Cerebellar nuclear complex (tissue), 1 donor: ENCODE measurements at places on chromosomes 4 and X.

GRCh38 chr4:88791274-88791673 is 93.6 kb upstream of the NAP1L5 start:
- no peak for DNase-seq

DNA sequence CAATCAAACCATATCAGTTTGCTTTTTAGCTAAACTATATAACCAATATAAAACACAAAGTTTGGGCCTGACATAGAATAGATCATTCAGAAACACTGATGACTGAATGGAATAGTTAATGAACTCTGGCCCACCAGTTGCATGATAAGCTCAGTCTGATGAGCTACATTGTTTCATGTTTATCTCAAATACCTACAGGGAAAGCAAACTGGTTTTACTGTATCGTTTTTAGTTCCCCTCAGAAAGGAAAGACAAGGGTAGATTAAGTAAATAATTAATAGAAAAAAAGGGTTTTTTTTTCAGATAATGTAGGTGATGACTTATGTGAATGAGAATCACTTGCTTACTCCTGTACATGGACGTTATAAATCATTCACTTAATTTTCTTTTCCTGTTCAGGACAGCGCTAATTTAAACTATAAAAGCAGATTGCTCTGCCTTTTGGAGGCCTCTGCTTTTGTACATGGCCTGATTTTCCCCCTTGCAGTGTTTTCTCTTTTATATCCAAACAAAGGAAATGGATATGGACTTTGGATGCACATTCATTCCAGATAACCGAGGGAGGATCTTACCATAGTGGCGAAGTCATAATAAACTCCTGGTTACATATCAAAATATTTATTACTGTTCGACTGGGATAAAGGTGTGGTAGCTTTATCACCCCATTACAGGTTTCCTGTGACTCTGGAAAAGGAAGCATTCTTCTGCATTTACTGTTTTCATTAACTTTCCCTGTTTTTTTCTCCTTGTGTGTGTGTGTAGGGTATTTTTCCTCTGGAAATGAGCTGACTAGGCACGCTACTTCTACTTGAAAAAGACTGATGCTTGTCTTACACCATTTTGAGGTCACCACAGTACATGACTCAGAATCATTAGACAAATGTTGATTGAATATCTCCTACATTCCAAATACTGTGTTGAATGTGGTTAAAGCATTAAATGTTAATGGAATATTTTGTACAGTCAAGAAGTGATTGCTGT is 373.1 kb upstream of the HS3ST1 start:
- DNase-seq = no peak

- DNase-seq = no peak
Observed at GRCh38 chr4:171676555-171677215, 136.5 kb upstream of the GALNTL6 start.

GRCh38 chrX:32501606-32502005 is 709.7 kb downstream of the DMD start:
- no peak for DNase-seq

GRCh38 chr4:106766519-106766918 is 269.6 kb downstream of the DKK2 start:
- DNase-seq = no peak

- no peak for DNase-seq
Observed at GRCh38 chr4:181755846-181756245, 487.4 kb upstream of the TENM3 start.

- no peak for DNase-seq
Observed at GRCh38 chrX:17740137-17741122, 3.1 kb downstream of the SCML1 start.

GRCh38 chrX:121221322-121221977 is 174.0 kb downstream of the GLUD2 start:
- DNase-seq = no peak

- no peak for DNase-seq
Observed at GRCh38 chr4:153916273-153916755, 127.4 kb upstream of the SFRP2 start.

GRCh38 chr4:25658357-25658771 is 2.7 kb downstream of the SLC34A2 start:
- no peak for DNase-seq

- no peak for DNase-seq
Observed at GRCh38 chrX:153626025-153626633, 20.9 kb upstream of the DUSP9 start.

GRCh38 chr4:53309321-53310040 is 56.4 kb downstream of the SCFD2 start:
- no peak for DNase-seq

GRCh38 chrX:134024686-134025377 is 39.4 kb upstream of the GPC3 start:
- no peak for DNase-seq

GRCh38 chr4:117417856-117418255 is 332.5 kb upstream of the TRAM1L1 start:
- DNase-seq = no peak

DNA sequence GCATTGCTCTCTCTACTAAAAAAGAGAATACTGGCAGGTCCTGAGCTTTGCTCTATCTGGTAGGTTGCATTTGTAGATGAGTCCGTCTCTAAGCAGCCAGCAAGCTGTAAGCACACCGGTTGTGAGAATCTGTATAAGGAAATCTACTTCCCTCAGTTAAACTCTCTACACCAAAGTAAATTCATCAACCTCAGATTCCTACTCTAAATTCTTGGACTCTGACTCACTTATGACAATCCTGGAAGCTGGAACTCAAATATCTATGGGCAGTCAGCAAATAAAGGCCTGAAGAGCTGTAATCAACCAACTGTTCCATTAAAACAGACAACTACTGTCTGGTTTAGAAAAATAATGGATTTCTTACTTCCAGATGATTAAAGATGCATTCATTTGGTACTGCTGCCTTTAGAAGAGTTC is 37.9 kb downstream of the FAT1 start:
- DNase-seq = no peak

DNA sequence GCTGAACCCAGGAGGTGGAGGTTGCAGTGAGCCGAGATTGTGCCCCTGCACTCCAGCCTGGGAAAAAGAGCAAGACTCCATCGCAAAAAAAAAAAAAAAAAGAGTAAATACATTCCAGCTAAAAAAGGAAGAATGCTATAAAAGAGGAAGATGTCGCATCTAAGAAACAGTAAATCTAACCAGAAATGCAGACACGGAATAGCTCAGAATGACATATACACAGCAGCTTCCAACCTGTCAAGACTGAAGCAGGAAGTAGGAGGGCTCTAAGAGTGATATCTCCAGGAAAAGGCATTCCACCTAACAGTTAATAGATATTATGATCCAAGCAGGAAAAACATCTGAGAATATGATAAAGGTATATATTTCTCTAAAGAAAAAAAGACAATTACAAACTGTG is 16.0 kb downstream of the CLOCK start:
- no peak for DNase-seq

DNA sequence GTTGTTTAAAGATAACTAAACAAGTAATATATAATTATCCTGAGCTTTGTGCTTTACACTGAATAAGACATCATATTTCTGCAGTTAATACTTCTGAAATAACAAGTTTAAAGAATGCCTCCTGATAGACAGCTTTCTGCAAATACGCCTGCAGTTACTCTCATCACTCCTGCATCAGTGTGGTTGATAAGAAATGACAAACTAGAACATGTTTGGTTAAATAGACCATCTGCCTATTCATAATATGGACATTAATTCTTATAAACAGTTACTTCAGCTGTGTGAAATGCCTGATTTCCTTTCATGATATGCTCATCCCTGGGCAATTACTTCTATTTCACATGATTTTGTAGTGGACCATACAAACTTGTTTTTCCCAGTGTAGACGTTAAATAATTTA is 7.0 kb upstream of the TENM3 start:
- no peak for DNase-seq

- no peak for DNase-seq
Observed at GRCh38 chr4:90536408-90536807, 409.2 kb downstream of the CCSER1 start.

GRCh38 chr4:136811496-136812077 is 720.7 kb downstream of the PCDH18 start:
- DNase-seq = no peak

GRCh38 chrX:71225676-71226075 is 2.7 kb downstream of the GJB1 start:
- DNase-seq = no peak

DNA sequence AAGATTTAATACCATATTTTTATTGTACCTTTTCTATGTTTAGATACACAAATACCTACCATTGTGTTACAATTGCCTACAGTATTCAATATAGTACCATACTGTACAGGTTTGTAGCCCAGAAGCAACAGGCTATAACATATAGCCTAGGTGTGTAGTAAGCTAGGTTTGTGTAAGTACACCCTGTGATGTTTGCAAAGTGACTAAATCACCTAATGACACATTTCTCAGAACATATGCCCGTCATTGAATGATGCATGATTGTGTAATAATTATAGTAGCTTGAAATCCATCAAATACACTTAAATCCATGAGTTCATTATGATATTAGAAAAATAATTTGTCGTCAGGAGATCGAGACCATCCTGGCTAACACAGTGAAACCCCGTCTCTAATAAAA is 30.8 kb downstream of the GAB3 start:
- no peak for DNase-seq

DNA sequence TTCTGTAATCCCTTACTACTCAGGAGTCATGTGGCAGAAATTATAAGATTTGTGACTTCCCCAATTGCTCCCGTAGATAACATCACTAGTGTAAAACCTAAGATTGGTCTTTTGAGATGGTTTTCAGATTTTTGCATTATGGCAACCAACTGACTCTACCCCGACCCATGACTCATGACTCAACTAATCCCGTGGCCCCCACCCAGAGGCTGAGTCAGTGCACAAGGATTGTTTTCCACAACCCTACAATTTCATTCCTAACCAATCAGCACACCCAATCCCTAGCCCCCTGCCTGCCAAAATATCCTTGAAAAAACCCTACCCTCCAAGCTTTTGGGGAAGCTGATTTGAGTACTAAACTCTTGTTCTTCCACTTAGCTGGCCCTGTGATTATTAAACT is 109.4 kb upstream of the FAM9C start:
- no peak for DNase-seq

DNA sequence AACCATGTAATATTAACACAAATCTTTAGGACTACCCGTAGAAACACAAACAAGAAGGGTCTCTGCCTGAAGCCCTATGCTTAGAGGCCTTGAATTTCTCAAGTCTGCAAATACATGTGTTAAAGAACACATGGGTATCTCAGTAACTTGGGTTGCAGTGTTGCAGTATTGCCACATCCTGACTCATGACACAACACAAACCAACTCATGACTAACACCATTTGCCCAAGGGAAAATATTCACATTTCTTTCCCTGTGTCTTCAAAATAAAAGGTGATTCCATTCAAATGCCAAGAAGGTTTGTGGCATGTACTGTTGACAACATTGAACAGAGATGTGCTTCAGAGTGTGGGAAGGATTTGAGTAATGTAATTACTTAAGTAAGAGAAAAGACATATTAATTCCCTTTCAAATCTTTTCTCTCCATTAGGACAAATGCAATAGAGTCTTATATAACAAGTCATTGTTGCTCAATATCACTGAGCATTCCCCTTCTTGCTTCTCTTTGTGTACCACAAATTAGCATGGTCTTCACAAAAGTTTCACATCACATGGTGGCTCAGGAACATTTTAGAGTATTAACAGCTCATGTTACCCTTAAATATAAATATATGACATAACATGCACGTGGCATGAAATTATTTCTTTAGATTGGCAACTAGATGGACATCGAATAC is 487.1 kb downstream of the STPG2 start:
- no peak for DNase-seq

GRCh38 chrX:85243761-85244449 is at the start of the genes SATL1 and ZNF711:
TSS of gene SATL1 (minus strand) at chrX:85243779. CDS start at chrX:85108968, 134,811 bp downstream.
TSS of gene ZNF711 (plus strand) at chrX:85243991. CDS start at chrX:85247573, 3,582 bp downstream.
- peak; percentile 2 for DNase-seq

GRCh38 chrX:44952329-44953027 is 79.5 kb downstream of the KDM6A start:
- no peak for DNase-seq

- no peak for DNase-seq
Observed at GRCh38 chrX:130645955-130646583, 244.3 kb downstream of the RBMX2 start.

DNA sequence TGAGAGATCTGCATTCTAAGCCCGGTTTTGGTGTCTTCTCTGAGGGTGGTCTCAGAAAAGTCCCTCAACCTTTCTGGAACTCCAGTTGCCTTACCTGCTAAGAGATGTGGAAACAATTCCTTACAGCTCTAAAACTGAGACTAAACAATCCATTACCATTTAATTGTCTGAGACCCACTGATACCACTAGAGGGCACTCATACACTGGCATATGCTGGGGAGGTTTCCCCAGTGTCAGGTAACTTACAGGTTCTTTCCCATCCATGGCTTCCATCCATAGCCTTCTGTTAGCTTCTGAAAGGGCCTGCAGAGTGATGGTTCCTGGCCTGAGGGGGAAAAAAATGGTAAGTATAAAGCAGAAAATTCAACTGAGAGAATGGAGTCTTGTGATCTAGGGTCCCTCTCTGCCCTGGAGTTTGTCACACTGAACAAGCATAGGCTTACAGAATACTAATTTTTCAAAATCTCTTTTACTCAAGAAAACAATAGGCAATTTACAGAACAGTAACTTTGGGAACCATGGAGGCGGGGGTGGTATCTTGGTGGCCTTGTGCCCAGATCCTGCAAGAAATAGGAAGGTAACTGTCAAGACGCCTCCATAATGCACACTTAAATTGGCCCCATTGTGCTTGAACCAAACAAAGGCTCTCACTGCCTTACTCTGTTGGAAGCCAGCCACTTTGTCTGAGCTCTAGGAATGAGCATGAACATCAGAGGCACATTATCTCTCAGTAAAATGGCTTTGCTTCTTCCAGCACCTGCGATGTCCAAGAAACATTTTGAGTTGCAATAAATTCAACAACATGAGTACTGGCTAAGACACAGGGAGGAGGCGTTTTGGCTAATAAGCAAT is 236.1 kb downstream of the OPHN1 start:
- DNase-seq = no peak

DNA sequence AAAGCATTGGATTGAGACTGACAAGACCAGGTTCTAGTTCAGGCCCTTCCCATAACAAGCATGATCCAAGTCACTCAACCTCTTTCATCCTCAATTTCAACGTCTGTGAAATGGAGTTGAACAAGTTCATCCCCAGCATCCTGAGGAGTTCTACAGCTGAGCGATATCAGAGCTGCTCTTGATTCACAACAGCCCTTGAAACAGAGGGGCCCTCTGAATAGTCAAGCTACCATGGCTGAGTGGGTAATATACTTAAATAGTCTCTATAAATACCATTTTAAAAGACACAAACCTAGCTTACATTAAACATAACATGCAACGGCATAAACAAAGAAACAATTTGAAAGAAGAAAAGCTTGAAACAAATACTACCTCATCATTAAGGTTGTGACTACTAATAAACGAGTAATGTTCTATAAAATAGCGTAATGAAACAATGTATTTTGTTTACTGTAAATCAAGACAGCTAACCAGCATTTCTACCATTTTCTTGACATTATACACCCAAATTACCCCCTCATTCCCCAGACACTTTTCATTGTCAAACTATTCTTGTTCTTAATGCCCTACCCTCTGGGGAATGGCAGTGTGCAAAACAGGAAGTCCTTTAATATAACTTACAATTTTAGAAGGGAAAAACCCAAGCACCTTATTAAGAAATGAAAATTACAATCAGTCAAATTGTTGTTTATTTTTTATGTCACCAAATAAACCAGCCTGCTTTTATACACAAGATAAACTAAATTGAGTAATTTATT is 202.3 kb downstream of the PARM1 start:
- no peak for DNase-seq

GRCh38 chr4:155638195-155638965 is 28.3 kb upstream of the GUCY1A1 start:
- DNase-seq = no peak

- DNase-seq = no peak
Observed at GRCh38 chrX:40227125-40227524, 129.4 kb upstream of the BCOR start.
